ENCODE measurements at places on chromosomes 3 and 15. TPM values are rescaled to one million over a fixed set of nuclear protein-coding genes. Genes with fewer than 3 reads are reported as not detected.

Gene SLC24A5
- not detected for total RNA-seq

Gene CEP97
- 13.9 TPM for total RNA-seq

Gene APOD
- not detected for total RNA-seq

Gene CCDC80
- 4.6 TPM for total RNA-seq

Gene FAN1
- 28.2 TPM for total RNA-seq

Gene ILDR1
- total RNA-seq, result 0.68 TPM

Gene C3orf20
- not detected for total RNA-seq

Gene ZNF662
- not detected for total RNA-seq

Gene TIMMDC1
- total RNA-seq, result 104 TPM

Gene CCR3
- total RNA-seq, result not detected

Gene SLITRK3
- total RNA-seq, result 0.48 TPM

Gene GPR62
- total RNA-seq, result 0.33 TPM

Gene SETMAR
- 28.6 TPM for total RNA-seq
